ENCODE measurements at places on chromosomes 3 and 15.
A peak's percentile ranks its signal among the peaks of the same experiment; 100 is the strongest.

- DNase-seq, result no peak
These were observed 65.1 kb upstream of the MYZAP start for GRCh38 chr15:57526615-57527014.

DNA sequence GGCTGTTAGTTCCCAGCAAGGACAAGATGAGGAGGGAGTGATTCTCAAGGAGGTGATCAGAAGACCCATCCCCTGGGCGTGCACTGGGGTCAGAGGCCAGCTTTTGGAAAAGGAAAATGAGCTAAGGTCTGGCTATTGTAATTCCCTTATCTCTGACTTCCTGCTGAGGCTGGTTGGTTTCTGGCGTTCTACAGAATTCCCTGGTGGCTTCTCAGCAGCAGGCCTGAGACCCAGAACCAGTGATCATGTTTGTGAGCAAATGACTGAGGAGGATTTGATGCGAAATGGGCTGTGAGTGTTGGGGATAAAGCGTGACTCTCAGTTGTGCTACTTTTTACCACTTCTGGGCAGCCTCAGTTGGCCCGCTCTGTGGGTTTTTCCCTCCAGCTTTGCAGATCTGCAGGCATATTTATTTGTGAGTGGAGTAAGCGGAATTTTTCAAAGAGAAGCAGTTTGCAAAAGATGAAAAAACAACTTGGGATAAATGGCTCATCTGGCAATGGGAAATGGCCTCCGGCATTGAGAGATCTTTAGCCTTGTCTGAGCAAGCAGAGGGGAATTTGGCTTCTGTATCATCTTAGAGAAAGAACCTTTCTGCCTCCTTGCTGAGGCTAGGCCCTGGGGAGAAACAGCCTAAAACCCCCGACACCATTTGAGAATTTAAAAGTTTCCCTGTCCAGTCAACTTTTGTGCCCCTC, 102.7 kb downstream of the SLCO3A1 start:
- DNase-seq, result no peak

GRCh38 chr3:38297947-38298711, 16.0 kb downstream of the SLC22A14 start:
- peak; percentile 20 for DNase-seq

DNA sequence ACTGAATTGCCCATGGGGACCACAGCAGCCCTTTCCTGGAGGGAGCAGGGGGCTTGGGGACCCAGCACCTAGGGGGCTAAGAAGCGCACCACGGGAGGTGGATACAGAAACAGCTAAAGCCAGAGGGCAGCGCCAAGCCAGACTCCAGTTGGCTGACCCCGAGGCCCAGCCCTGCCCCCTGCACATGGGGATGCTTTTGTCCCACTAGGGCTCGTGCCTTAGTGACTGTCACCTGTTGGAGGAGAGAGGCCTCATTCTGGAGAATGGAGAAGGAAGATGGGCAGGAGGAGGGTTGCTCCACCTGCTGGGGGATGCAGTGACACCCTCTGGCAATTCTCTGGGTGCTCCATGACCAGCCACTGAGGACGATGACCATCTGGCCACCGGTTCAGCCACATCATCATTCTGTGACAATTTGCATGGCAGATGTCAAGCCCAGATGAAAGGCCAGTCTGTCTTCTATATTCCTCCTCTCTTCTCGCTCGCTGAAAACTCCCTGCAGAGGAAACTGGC, 167.8 kb upstream of the TLE3 start:
- DNase-seq, result no peak

DNA sequence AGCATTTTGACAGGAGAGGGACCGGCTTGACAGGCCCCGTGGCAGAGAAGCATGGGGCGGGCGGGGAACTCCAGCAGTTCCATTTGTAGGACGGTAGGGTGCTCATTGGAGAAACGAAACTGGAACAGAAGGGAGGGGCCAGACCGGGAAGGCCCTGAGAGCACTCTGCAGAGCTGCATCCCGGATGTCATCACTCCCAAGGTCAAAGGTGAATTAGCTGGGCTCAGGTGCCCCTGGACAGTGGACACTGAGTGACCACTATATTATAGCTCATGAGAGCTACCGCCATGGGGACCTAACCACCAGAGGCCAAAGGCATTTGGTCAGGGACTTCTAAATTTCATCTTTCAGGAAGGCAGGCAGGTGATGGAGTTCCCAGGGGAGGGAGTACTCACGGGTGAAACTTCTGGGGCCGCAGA, 7.3 kb downstream of the CSRNP1 start:
- DNase-seq, result no peak

GRCh38 chr3:99287876-99288275, 350.5 kb upstream of the COL8A1 start:
- DNase-seq, result no peak

Measured in NB4 (cell line).